ENCODE measurements at places on chromosomes 7 and 10.

DNA sequence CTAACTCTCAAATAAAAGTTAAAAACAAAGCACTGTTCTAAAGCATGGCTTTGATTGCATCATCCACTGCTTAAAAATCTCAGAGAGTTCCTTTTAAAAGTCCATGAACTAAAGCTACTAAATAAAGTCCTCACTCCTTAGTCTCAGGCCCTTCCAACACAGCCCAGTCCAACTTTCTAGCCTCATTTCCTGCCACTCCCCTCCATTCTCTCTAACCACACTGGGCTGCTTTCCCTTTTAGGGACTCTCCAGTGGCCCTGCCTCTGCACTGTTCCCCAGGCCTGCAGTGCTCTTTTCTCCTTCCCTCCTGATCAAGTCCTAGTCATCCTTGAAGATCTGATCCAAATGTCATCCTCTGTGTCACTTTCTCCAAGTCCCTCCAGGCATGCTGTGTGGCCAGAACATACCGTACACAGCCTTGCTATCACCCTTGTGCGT lies 56.9 kb upstream of the PPP1R3C start:
- no peak for DNase-seq

GRCh38 chr7:134992626-134993179 lies 6.4 kb downstream of the AGBL3 start:
- peak; percentile 49 for DNase-seq

GRCh38 chr7:157928808-157929425 lies 592.1 kb downstream of the DNAJB6 start:
- DNase-seq: no peak

DNA sequence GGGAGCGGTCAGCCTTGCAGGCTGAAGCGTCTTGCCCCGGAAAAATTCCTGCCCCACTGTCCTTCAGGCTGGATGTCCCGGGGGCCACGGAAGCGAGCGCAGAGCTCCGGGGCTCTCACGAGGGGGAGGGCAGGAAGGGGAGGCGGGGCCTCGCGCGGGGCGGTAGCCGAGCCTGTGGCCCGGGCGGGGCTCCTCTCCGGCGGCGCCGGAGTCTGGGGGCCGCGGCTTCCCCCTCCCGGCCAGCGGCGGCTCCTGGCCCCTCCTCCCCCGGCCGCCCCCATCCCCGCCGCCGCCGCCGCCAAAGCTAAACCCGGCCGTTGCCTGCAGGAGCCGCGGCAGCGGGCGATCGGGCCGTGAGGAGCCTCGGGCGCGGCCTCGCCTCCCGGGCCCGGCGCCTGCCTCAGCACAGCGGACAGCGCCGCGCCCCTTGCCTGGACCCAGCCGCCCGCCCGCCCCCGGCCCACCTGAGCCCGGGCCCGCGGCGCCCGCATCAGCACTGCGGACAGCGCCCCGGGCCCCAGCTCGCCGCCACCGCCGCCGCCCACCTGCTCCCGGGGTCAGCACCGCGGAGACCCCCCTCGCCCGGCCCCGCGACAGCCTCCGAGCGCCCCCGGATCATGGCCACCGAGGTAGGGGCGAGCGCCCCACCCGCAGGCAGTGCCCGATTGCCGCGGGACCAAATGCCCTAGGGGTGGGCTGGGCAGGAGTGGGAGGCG lies at the start of gene GOLGA7B:
GOLGA7B (plus strand) TSS at position 157 of the 716 bp plus-strand sequence; CDS start at position 618, 461 bp downstream.
- DNase-seq: peak; percentile 74

DNA sequence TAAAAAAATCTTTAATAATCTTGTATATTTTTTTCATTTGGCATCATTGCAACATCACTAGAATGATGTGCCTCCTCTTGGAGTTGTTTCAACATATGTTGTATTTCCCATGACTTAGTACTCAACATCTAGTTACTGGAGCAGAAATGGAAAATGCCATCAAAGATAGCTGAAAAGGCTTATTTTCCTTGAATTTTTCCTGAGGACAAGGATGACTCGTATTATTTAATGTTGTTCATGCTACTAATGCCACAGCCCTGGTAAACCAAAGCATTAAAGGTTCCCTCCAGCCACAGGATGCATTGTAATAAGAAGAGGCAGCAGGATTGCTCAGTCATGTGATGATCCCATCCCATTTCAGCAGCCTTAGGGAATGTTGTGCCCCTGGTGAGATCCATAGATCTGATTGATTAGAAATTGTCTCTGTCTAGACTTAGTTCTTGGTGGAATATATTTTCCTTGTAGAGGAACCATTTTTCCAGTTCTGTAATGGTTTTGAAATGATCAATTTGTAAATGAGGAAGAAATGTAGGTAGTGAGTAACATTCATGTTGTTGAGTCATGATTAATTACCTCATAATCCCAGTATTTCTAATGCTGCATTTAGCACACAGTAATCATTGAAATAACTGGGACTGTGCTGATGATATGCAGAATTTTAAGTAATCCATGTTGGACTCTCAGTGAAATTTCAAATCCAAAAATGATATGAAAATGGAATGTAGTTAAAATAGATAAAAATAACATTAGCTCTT lies 91.3 kb upstream of the SMIM30 start:
- DNase-seq: no peak

DNA sequence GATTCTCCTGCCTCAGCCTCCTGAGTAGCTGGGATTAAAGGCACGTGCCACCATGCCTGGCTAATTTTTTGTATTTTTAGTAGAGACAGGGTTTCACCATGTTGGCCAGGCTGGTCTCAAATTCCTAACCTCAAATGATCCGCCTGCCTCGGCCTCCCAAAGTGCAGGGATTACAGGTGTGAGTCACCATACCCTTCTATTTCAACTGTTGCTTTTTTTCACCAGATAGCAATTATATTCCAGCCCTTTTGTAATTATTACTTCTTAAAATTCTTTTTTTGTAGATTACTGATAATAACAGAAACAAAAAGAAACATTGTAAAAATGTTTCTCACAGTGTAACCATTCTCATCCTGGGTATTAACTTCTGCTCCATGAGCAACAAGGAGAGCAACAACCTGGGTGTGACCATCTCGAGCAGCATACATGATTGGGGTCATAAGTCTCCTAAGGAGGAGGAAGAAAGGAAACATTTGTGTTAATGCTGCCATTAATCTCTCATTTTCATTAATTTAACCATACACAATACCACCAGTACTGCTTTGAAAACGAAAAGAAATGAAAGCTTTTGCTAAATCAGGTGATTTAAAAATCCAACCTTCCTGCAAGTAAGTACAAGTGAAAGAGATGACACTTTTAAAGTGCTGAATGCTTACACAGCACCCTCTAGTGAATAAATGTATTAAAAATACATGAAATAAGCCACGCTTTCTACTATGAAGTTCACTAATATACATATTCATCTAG lies 41.8 kb downstream of the ASZ1 start:
- DNase-seq: no peak

- DNase-seq: no peak
Measured at GRCh38 chr7:55549457-55549856, 22.8 kb downstream of the VOPP1 start.

GRCh38 chr7:75885036-75885435 lies 6.2 kb downstream of the RHBDD2 start:
- DNase-seq: no peak

DNA sequence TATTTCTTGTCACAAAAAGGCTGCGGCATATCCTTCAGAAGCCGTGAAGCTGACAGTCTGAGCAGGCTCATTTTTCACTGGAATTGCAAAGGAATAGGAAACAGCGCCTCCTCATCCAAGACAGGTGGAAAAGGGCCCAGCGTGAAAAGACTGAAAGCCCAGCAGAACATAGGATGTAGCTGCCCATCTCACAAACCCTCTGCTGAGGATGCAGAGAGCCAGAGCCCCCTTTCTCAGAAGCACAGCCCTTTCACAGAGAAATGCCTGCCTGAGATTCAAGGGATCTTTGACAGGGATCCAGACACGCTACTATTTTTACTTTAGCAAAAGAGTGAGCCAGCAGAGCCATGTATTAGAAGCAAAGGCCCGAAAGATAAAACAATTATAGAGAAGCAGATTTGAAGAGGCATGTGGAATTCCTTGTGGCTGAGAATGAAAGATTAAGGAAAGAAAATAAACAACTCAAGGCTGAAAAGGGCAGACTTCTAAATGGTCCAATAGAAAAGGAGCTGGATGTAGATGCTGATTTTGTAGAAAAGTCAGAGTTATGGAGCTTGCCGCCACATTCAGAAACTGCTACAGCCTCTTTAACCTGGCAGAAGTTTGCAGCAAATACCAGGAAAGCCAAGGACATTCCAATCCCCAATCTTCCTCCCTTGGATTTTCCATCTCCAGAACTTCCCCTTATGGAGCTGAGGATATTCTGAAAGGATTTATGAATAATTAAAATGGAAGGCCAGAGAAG lies 36.9 kb downstream of the GDI2 start:
- DNase-seq: no peak

GRCh38 chr10:13315361-13315760 lies 15.5 kb upstream of the PHYH start:
- DNase-seq: no peak

DNA sequence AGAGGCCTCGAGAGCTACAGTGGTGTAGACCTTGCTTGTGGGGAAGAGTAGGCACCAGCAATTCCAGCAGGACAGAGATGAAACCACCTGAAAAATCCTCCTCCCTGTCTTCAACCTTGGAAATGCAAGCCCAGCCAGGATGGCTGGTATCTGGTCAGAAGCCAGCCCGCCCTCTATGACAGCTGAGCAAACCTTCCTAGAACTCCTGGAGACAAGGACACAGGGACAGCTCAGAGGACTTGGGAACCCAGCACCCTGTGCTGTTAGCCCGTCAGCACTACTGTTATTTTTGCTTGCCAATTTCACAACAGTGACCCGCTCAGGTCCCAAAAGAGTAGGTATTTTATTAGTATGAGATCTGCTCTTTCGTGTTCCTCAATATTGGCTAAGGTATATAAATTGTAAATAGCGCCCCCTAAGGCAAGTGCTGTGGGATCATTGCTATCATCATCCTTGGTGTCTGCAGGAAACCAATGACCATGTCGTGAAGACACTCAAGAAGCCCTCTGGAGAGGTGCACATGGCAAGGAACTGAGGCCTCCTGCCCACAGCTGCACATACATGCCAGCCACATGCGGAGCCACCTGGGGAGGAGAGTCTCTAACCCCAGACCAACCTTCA lies 156.5 kb upstream of the CHST15 start:
- no peak for DNase-seq

DNA sequence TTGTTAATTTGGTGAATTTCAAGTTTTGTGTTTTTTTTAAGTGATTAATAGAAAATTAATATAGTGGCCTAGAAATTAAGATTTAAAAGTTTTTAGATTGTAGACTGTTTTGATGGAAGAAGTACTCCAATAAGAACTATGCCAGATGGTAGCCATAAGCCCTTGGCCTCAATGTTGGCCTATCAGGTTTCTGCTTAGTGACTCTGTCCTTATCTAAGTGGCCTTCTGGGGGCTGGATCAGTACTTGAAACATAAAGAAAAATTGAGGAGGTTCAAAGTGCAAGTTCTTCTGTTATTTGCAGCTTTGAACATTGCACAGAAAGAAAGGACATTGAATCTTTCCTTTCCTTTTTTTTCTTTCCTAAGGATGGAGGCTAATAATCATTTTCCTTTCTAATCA lies 9.9 kb downstream of the CCDC126 start:
- DNase-seq: no peak

DNA sequence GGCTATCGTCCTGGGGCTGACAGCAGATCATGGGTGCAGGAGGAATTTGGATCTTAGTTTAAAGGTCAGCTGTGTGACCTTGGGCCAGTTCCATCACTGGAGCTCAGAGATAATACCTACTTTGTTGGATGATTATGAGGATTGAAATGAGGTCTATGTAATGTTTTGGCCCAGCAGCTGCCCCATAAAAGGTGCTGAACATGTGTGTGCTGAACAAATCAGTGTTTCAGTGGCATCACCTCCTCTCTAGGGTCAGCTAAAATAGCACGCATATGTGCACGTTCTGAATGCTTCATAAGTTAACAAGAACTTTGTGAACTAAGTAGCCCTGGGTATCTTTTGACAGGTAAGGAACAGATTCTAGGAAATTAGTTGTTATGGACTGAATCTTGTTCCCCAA lies 84.8 kb upstream of the LRRC18 start:
- no peak for DNase-seq

DNA sequence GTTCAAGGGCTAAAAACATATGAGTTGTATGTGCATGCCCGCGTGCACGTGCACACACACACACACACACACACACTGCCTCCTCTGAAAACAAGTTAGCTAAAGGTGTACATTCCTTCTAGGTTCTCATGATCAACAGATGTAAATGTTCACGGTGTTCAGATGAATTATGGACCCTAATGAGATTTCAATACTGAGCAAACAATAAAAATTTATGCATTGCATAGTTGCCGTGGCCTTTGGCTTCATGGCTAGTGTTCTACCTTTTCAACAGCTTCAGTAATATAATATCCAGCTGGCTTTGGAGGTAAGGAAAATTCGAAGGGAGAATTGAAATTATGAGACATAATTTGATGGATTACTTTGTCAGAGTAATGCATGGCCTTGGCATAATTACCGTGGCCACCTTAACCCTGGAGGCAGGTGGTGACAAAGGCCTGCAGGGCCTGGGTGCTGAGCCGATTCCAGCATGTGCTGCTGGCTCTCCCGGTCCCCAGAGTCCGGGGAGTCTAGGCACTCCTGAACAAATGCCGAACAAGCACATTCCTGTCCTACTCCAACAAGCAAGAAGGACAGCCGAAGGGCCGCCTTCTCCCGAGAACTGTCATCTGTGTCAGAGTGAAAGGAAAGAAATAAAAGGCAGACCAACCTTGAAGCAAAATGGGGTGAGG lies 166.6 kb upstream of the TCF7L2 start:
- no peak for DNase-seq

DNA sequence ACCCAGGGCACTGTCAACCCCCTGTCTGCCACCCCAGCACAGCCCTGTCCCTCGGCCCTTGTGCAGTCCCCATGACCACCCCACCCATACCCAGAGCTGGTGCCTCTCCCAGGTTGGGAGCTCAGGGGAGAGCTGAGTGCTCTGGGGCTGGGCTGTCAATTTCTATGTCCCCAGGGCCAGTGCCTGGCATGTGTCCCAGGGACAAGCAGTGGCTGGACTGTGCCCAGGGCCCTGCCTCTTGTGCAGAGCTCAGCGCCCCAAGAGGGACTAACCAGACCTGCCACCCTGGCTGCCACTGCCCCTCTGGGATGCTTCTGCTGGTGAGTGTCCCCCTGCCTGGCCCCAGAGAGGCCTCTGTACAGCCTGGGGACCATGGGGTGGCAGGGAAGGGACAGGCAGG lies 29.0 kb upstream of the ZNF862 start:
- no peak for DNase-seq

GRCh38 chr7:116230191-116231005 lies 20.1 kb downstream of the TES start:
- no peak for DNase-seq

- DNase-seq: no peak
Measured at GRCh38 chr7:103297837-103298179, 573 bp downstream of the PMPCB start.

DNA sequence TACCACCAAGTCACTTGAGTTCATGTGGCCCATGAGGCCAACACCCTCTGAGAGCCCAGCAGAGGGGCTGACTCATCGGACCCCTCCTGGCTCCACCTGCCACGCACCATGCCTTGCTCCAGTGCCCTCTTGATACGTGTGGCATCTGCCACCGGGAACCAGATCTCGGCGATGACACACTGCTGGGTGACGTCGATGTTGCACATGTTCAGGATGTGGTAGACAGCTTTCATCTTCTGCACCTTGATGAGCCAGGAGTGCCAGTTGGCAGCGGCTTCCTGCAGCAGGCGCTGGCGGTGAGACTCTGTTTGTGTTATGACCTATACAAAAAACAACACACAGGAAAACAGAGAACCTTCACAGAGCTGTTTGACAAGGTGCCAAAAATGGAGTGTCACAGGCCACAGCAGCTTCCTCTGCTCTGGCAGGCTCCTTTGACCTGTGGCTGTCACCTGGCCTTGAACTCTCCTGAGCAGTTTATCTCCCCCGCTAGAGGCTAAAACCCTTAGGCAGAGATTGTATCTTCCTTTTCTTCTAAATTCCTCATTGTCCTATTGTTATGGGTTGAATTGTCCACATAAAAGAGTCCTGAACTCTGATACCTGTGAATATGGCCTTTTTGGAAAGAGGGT lies 45.2 kb upstream of the TMEM213 start:
- peak; percentile 87 for DNase-seq

Data from stimulated activated CD8-positive, alpha-beta memory T cell treated with anti-CD3 and anti-CD28 coated beads, Interleukin-4, amount 100 ng/mL, for 48 hours (primary cell).